Sigmoid colon (tissue), 7 donors: ENCODE measurements at places on chromosomes 16 and 17. TPM values are rescaled to one million over a fixed set of nuclear protein-coding genes. Genes with fewer than 3 reads are reported as not detected.

The FZD2 gene
- 2.8 TPM for total RNA-seq

The GNGT2 gene
- total RNA-seq = 4.2 TPM

The GTF3C1 gene
- 74.2 TPM for total RNA-seq

The MEFV gene
- total RNA-seq = 1.7 TPM

The CAPNS2 gene
- 0.95 TPM for total RNA-seq

The CDH1 gene
- total RNA-seq = 0.14 TPM

The TM4SF5 gene
- not detected for total RNA-seq

GRCh38 chr16:89711601-89712273 lies 9.0 kb downstream of the VPS9D1 start:
- H3K27me3 ChIP-seq = peaks cover 8% of the 10 kb centered on the region
- no peak overlapping the region for H3K27ac ChIP-seq
- peaks cover 15% of the 10 kb centered on the region for H3K4me1 ChIP-seq
- peaks cover 3% of the 10 kb centered on the region for H3K36me3 ChIP-seq
- DNase-seq = no peak
- H3K4me3 ChIP-seq = no peak overlapping the region

- H3K4me3 ChIP-seq = no peak overlapping the region
- no peak overlapping the region for H3K27ac ChIP-seq
- no peaks in the 10 kb centered on the region for H3K27me3 ChIP-seq
- no peak for DNase-seq
- no peaks in the 10 kb centered on the region for H3K36me3 ChIP-seq
- H3K4me1 ChIP-seq = no peaks in the 10 kb centered on the region
These were observed 172.9 kb downstream of the STX8 start for GRCh38 chr17:9402590-9403199.

DNA sequence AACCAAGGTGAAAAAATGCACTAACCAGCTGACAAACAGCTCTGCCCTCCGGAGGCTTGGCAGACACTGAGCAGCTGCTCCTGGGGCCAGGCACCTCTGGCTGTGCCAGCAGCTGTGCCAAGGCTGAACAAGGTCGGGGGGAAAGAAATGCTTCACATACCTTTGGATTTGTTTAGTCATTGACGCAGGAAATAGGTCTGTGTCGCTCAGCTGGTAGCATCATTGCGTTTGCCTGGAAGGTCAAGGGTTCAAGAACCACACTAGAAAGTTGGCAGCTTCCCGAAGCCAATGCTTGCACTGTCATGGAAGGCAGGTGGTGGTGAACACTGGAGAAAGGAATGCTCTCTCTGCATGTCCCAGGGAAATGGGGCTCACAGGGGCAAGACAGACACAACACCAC lies 63.5 kb downstream of the PCTP start:
- H3K4me3 ChIP-seq = no peak overlapping the region
- peaks cover 15% of the 10 kb centered on the region for H3K4me1 ChIP-seq
- no peak overlapping the region for H3K27ac ChIP-seq
- no peak for DNase-seq

GRCh38 chr17:77303620-77304019 lies 162.9 kb downstream of the SEC14L1 start:
- no peak overlapping the region for H3K27ac ChIP-seq
- H3K4me3 ChIP-seq = no peak overlapping the region
- peaks cover 14% of the 10 kb centered on the region for H3K4me1 ChIP-seq
- H3K36me3 ChIP-seq = no peaks in the 10 kb centered on the region

DNA sequence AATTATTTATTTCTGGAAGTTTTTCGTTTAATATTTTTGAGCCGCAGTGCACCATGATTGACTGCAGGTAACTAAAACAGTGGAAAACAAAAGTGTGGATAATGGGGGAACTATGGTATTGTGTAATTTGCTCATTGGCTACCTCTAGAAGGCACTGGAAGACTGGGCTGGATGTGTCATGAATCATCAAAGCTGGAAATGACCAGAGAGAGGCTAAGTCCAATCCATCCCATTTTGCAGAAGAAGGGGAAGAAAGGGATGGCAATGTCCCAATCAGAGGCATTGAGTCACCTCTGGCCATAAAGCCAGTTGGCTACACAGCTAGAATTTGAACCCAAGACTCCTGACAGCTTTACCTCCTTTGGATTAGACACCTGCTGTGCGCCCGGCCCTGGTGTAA lies 29.3 kb downstream of the GLP2R start:
- H3K27ac ChIP-seq = no peak overlapping the region
- no peak for DNase-seq
- H3K27me3 ChIP-seq = no peaks in the 10 kb centered on the region
- no peaks in the 10 kb centered on the region for H3K36me3 ChIP-seq
- no peaks in the 10 kb centered on the region for H3K4me1 ChIP-seq

DNA sequence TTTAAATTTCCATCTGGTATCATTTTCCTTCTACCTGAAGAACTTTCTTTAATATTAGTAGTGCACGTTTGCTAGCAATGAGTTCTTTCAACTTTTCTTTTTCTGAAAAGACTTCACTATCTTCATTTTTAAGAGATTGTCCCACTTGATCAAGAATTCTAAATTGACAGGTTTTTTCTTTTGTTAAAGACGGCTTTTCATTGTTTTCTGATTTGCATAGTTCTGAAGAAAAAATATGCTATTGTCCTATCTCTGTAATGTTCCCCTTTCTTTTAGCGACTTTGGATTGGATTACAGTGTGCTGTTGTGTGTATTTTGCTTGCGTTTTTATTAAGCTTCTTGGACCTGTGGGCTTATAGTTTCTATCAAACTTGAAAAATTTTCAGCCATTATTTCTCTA lies 126.3 kb upstream of the NACA2 start:
- H3K4me1 ChIP-seq = no peaks in the 10 kb centered on the region
- DNase-seq = no peak
- H3K27me3 ChIP-seq = no peaks in the 10 kb centered on the region
- H3K4me3 ChIP-seq = no peak overlapping the region
- H3K27ac ChIP-seq = no peak overlapping the region
- no peaks in the 10 kb centered on the region for H3K36me3 ChIP-seq

- no peaks in the 10 kb centered on the region for H3K27me3 ChIP-seq
- H3K36me3 ChIP-seq = no peaks in the 10 kb centered on the region
- H3K4me1 ChIP-seq = no peaks in the 10 kb centered on the region
- no peak for DNase-seq
These were observed 268.3 kb downstream of the ABCC12 start for GRCh38 chr16:47887496-47887895.

DNA sequence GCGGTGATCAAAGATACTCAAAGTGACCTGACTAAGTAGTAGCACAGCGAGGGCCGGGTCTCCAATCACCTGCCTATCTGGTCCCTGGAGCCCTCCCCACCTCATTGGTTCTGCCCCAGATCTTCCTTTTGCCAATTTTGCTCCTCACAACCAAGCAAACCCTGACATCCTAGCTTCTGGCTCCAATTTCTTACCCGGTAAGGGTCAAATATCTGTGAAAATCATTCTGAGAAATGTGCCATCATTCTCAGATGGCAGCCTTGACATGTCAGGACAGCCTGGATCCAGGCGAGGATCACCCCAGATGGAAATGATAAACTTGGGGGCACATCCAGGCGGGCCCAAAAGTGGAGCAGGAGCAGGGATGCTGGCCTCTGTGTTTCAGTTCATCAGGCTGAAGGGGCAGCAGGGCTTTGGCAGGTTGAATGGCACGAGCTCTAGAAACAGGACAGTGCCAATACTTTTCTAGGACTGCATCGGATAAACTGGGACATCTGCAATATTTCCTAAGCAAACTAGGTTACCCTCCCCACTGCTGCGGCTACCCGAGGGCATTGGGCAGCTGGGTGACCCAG lies 83.9 kb downstream of the SHISA6 start:
- DNase-seq = no peak
- H3K4me3 ChIP-seq = no peak overlapping the region
- no peaks in the 10 kb centered on the region for H3K27me3 ChIP-seq
- H3K36me3 ChIP-seq = no peaks in the 10 kb centered on the region

- no peaks in the 10 kb centered on the region for H3K27me3 ChIP-seq
- no peak for DNase-seq
- H3K4me3 ChIP-seq = no peak overlapping the region
These were observed 21.9 kb downstream of the UNC13D start for GRCh38 chr17:75822119-75822799.

- no peaks in the 10 kb centered on the region for H3K4me1 ChIP-seq
- peak overlapping the region; percentile 88 for H3K27ac ChIP-seq
- no peak for DNase-seq
- H3K36me3 ChIP-seq = peaks cover 5% of the 10 kb centered on the region
These were observed 46.1 kb downstream of the NXN start for GRCh38 chr17:933312-934073.

GRCh38 chr17:77345260-77345910 lies 204.6 kb downstream of the SEC14L1 start:
- no peak overlapping the region for H3K4me3 ChIP-seq
- no peaks in the 10 kb centered on the region for H3K27me3 ChIP-seq
- H3K27ac ChIP-seq = no peak overlapping the region
- H3K36me3 ChIP-seq = no peaks in the 10 kb centered on the region
- peak; percentile 49 for DNase-seq

DNA sequence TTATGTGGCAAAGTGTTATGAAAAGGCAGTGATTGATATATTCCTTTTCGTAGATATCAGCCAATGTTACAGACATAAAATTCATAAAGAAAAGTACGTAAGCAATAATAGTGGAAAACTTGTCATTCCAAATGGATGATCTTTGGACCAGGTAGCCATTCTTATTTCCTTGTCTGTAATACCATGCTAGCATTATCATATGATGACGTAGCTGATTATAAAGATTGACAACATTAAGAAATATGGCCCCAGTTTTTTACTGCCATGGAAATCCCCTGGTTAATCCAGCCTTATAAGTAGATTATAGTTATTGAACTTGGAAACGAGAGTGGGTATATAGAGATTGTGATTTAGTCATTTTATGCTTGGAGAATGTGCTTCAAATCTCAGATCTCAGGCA lies 8.8 kb downstream of the TANC2 start:
- H3K36me3 ChIP-seq = no peaks in the 10 kb centered on the region
- no peaks in the 10 kb centered on the region for H3K4me1 ChIP-seq
- no peak for DNase-seq

- H3K27me3 ChIP-seq = peaks cover 51% of the 10 kb centered on the region
- peaks cover 22% of the 10 kb centered on the region for H3K4me1 ChIP-seq
- peak overlapping the region; percentile 37 for H3K27ac ChIP-seq
- no peaks in the 10 kb centered on the region for H3K36me3 ChIP-seq
These were observed 1.5 kb upstream of the BAIAP3 start for GRCh38 chr16:1331712-1332617.

DNA sequence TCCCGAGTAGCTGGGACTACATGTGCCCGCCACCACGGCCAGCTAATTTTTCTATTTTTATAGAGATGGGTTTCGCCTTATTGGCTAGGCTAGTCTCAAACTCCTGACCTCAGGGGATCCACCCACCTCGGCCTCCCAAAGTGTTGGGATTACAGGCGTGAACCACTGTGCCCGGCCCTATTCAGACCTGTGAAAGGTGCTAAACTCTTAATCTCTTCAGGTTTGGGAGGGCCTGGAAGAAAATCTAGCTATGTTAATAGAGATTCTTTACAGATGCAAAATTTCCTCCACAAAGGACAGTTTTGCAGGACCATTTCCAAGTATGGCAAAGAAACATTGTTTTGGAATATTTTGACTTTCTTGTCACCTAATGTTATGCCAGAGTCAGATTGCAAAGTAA lies 3.1 kb upstream of the PLA2G15 start:
- H3K4me1 ChIP-seq = peaks cover 46% of the 10 kb centered on the region
- H3K27ac ChIP-seq = no peak overlapping the region
- DNase-seq = no peak
- H3K4me3 ChIP-seq = no peak overlapping the region
- no peaks in the 10 kb centered on the region for H3K36me3 ChIP-seq

DNA sequence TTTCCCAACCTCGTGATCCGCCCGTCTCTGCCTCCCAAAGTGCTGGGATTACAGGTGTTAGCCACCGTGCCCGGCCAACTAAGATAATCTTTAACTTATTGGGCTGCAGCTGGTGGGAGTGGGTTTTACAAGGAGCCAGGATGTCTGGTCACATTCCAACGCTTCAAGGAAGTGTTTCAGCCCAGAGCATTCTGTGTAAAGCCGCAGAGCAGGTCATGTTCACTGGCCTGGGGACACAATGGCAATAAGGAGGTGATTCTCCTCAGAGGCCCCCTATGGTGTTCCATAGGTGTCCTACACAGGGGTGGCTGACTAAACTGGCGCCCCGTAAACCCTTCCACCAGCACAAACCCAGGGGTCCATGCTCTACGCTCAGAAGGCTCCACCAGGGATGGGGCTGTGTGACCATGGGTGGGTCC lies 1.2 kb downstream of the QPRT start:
- H3K4me3 ChIP-seq = peak overlapping the region; percentile 23
- H3K4me1 ChIP-seq = peaks cover 5% of the 10 kb centered on the region
- H3K36me3 ChIP-seq = no peaks in the 10 kb centered on the region
- H3K27me3 ChIP-seq = no peaks in the 10 kb centered on the region
- no peak for DNase-seq

- H3K27ac ChIP-seq = no peak overlapping the region
- H3K4me1 ChIP-seq = no peaks in the 10 kb centered on the region
- no peak overlapping the region for H3K4me3 ChIP-seq
- no peaks in the 10 kb centered on the region for H3K27me3 ChIP-seq
- no peaks in the 10 kb centered on the region for H3K36me3 ChIP-seq
These were observed 183.8 kb downstream of the GSG1L start for GRCh38 chr16:27879601-27880247.

GRCh38 chr16:70657956-70658355 lies 11.6 kb downstream of the IL34 start:
- no peak overlapping the region for H3K27ac ChIP-seq
- no peaks in the 10 kb centered on the region for H3K4me1 ChIP-seq
- no peaks in the 10 kb centered on the region for H3K27me3 ChIP-seq
- peak; percentile 40 for DNase-seq
- H3K4me3 ChIP-seq = no peak overlapping the region
- no peaks in the 10 kb centered on the region for H3K36me3 ChIP-seq

DNA sequence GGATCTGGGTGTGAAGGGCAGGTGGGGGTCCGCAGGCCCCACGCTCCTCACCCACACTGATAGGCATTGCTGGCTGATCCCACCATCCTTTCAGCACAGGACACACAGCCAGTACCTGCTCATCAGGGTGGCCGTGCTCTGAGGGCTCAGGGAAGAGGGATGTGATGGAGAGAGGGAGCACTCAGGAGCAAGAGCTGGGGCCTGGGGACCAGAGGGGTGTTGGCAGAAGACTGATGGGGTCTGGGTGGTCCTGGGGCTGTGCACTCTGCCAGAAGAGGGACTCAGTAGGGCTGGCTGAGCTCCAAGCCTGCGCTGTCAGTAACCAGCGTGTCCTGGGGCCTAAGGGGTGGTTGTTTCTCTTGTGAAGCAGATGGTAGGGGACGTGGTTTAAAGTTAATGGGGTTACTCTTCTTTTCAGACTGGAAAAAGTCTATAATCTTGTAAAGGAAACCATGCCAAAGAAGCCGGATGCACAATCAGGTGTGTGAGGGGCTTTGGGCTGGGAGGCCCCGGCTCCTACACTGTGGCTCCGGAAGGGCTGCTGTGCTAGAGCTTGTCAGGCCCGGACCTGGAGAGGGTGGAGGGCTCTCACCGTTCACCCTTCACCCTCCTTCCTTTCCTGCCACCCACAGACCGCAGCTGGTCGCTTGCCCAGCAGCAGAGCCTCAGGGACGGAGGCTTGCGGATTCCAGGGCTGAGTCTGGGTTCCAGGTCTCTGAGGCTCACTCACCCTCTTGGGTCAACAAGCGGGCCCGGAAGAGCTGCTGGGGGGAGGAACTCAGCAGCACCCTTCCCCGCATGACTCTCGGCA lies 27.8 kb downstream of the POLR3E start:
- no peaks in the 10 kb centered on the region for H3K27me3 ChIP-seq
- no peak overlapping the region for H3K27ac ChIP-seq
- DNase-seq = no peak
- H3K36me3 ChIP-seq = peaks cover 37% of the 10 kb centered on the region

GRCh38 chr16:84685210-84685609 lies 14.6 kb upstream of the USP10 start:
- H3K27ac ChIP-seq = no peak overlapping the region
- no peaks in the 10 kb centered on the region for H3K27me3 ChIP-seq
- H3K36me3 ChIP-seq = no peaks in the 10 kb centered on the region
- H3K4me1 ChIP-seq = no peaks in the 10 kb centered on the region
